ENCODE measurements at places on chromosomes 11 and 22.

DNA sequence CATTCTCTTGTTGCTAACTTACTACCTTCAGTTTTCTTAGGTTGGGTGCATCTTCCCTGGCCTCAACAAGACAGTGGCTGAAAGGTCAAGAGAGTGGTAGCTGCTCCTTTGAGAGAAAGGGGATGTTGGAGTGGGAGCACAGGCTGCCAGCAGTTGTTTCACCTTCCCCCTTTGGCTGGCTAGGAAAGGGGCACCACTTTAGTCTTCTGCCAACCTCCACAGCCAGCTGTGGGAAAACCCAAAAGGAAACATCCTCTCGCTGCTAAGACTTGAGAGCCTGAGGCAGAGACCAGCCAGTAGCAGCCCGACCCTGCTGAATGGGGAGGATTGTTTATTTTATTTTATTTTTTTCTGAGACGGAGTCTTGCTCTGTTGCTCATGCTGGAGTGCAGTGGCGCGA, 34.4 kb downstream of the MARK2 start:
- H3K4me1 ChIP-seq, result peaks cover 52% of the 10 kb centered on the region
- DNase-seq, result no peak
- H3K36me3 ChIP-seq, result peaks cover 4% of the 10 kb centered on the region

- H3K36me3 ChIP-seq, result no peaks in the 10 kb centered on the region
- peaks cover 7% of the 10 kb centered on the region for H3K27me3 ChIP-seq
- H3K4me1 ChIP-seq, result no peaks in the 10 kb centered on the region
- no peak overlapping the region for H3K27ac ChIP-seq
These were observed 10.8 kb upstream of the RASSF10 start for GRCh38 chr11:12998336-12998735.

- H3K4me1 ChIP-seq, result peaks cover 8% of the 10 kb centered on the region
- no peaks in the 10 kb centered on the region for H3K27me3 ChIP-seq
- no peaks in the 10 kb centered on the region for H3K36me3 ChIP-seq
These were observed 781 bp downstream of the ANO9 start for GRCh38 chr11:441043-441417.

GRCh38 chr22:27711756-27712155, 89.8 kb downstream of the MN1 start:
- no peak overlapping the region for H3K27ac ChIP-seq
- peaks cover 15% of the 10 kb centered on the region for H3K27me3 ChIP-seq
- DNase-seq, result no peak
- H3K4me1 ChIP-seq, result no peaks in the 10 kb centered on the region
- no peak overlapping the region for H3K4me3 ChIP-seq

GRCh38 chr11:115869780-115870431, 365.7 kb upstream of the CADM1 start:
- no peaks in the 10 kb centered on the region for H3K36me3 ChIP-seq
- H3K4me1 ChIP-seq, result peaks cover 9% of the 10 kb centered on the region
- no peaks in the 10 kb centered on the region for H3K27me3 ChIP-seq
- no peak overlapping the region for H3K27ac ChIP-seq
- H3K4me3 ChIP-seq, result no peak overlapping the region
- DNase-seq, result no peak

Measured in naive B cell (primary cell).